Stimulated activated CD8-positive, alpha-beta memory T cell treated with anti-CD3 and anti-CD28 coated beads, Interleukin-7, amount 100 ng/mL, for 1 hour (primary cell): ENCODE measurements at places on chromosomes 2 and 18.
A peak's percentile ranks its signal among the peaks of the same experiment; 100 is the strongest.

- no peak for DNase-seq
These were observed 1.9 kb downstream of the BMPR2 start for GRCh38 chr2:202378001-202378400.

GRCh38 chr2:98663511-98664090 lies 55.2 kb downstream of the UNC50 start:
- no peak for DNase-seq

DNA sequence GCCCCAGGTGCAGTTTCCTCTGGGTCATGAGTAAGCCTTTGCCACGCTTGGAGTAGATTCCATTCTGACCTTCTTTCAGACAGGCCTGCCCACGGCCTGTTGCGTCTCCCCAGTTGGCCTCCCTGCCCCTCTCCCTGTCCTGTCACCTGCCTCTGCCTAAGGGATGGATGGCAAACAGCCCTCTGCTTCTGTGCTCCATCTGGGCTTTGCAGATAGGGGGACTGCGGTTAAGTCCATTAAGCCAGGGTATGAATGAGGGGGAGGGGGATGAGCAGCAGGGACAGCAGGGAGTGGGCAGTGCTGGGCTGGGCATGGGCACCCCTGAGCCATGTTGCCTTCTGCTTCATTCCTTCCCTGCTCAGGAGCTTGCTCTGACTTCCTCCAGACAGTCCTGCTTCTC lies 37.6 kb upstream of the B3GNT7 start:
- no peak for DNase-seq

DNA sequence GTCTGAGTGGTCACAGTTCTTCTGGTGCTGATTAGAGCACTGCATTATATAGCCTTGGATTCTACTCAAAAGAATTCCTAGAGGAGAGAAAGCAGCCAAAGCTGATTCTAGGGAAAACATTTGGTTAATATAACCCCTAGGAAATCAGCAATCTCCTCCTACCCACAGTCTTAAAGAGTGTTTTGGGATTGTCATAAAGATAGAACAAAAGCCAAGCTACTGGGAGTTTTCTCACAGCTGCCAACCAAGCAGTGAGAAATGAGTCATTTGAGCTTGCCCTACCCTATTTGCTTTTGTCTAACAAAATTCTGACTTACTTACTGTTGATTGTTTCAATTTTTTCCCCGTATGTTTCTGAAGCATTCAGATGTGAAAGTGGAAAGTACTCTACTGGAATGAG lies 469.3 kb downstream of the PLCL1 start:
- no peak for DNase-seq

DNA sequence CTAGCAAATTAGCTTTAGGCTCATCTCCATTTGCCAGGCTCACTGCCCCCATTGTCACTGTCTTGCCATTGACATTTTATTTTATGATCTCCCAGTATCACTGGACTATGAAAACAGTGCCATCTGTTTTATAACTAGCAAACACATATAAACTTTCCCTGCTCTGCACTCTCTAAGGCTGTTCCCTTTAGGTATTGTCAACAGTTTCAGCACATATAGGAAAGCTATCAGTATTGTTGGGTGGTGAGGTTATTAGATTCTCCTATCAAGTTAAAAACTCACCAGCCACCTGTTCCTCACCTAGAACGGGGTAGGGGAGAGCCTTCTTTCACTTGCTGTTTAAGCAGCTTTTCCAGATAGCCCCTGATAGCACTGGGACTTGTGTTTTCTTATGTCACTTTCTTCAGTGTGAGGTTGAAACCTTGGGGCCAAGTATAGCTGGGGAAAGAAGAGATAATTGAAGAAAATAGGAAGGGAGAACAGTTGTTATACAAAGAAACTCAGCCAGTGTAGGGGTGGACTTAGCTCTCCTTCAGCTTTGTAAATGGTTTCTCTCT lies 32.5 kb downstream of the CFLAR start:
- no peak for DNase-seq

DNA sequence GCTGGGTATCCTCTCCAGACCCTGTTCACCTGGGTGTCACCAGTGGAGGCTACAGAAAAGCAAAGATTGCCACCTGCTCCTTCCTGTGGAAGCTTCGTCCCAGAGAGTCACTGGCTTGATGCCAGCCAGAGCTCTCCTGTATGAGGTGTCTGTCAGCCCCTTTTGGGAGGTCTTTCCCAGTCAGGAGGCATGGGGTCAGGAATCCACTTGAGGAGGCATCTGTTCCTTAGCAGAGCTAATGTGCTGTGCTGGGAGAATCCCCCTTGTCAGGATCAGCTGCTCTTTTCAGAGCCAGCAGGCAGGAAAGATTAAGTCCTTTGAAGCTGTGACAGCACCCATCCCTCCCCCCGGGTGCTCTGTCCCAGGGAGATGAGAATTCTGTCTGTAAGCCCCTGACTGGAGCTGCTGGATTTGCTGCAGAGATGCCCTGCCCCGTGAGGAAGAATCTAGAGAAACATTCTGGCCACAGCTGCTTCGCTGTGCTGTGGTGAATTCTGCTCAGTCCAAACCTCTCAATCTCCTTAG lies 121.8 kb downstream of the GPR39 start:
- DNase-seq = no peak

- no peak for DNase-seq
These were observed 45.8 kb upstream of the TANC1 start for GRCh38 chr2:158922601-158923000.

- no peak for DNase-seq
These were observed 34.7 kb upstream of the TPO start for GRCh38 chr2:1378456-1379150.

- no peak for DNase-seq
These were observed 113.4 kb downstream of the HDAC4 start for GRCh38 chr2:239287461-239287860.

GRCh38 chr2:200752332-200752731 lies 59.4 kb upstream of the BZW1 start:
- no peak for DNase-seq

DNA sequence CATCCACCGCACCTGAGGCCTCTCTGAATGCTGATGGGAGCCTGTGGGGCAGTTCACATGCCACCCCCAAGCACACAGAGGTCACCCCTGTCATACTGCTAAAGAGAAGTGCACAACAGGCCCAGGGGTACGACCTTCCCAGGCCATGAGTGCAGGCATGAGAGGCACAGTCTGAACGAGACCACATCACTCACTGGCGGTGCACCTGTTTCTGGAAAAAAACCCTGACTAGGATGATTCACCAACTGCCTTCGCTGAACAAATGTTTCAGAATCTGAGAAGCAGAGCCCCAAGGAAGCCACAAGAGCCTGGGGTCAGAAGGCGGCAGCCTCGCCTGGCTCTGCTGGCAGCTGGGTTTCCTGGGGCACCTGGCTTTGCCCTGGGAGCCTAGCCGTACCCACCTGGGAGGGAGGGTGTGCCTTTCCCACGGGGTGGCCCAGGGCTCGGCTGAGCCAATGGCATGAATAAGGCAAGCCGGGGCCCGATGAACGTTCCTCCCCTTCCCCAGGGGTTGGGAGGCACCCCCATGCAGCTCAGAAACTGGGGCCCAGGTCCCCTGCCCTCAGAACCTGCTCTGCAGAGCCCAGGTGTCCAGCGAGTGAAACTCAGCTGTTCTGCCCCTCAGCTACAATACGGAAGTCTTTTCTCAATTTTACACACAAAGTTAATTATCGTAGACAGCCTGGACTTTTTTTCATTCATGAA lies 73.8 kb downstream of the HDAC4 start:
- DNase-seq = peak; percentile 34

DNA sequence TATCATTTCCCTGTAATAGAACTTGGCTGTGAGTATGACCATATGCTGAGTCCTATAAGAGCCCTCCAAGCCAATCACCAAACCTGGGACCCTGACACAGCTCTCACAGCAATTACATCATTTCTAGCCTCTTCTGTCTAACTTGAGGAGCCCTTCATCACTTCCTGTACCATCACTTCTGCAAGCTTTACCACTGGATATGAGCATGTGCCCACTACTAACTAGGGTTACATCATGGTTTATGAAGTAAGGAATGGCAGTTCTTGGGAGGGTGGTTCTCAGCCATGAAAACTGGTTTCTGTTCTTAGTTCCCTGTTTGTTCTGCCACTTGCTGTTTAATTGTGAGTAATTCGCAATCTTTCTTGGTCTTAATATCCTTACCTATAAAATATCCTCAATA lies 31.0 kb upstream of the EPB41L3 start:
- DNase-seq = no peak

- no peak for DNase-seq
These were observed 50.1 kb downstream of the MYCN start for GRCh38 chr2:15990151-15991101.

GRCh38 chr2:163799807-163800206 lies 64.0 kb upstream of the FIGN start:
- no peak for DNase-seq

DNA sequence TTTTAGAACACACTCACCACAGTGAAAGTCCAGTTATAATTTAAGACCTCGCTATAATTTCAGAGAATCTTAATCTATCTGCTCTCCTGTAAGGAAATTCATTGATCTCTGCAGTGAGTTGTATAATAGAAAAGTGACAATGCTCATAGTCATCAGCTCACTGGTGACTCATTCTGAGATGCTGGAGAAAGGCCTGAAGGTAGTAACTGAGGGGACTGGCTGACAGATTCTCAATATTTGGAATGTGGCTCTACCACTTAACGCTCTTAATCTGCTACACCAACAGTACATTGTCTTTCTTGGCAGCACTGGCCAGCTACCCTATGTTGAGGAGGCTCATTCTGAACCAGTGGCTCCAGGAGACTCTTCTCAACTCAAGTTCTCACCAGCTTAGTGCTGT lies 246.1 kb downstream of the RPRM start:
- DNase-seq = no peak

DNA sequence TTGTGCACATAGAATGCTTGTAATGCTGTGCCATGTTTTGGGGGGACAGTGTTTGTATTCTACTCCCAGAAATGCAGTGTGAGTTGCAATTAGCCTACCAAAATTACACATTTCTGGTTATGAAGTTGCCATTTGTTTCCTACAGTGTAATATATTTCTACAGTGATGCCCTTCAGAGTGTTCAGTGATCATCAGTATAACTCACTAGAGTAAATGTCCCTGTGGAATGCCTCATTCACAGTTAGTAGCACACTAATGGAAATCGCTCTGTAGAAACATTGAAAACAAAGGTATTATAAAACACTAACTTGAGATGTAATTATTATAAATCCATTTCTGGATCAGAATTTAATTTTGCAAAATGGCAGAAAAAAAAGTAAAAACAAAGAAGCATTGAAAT lies 498.7 kb downstream of the PTPRM start:
- DNase-seq = no peak

DNA sequence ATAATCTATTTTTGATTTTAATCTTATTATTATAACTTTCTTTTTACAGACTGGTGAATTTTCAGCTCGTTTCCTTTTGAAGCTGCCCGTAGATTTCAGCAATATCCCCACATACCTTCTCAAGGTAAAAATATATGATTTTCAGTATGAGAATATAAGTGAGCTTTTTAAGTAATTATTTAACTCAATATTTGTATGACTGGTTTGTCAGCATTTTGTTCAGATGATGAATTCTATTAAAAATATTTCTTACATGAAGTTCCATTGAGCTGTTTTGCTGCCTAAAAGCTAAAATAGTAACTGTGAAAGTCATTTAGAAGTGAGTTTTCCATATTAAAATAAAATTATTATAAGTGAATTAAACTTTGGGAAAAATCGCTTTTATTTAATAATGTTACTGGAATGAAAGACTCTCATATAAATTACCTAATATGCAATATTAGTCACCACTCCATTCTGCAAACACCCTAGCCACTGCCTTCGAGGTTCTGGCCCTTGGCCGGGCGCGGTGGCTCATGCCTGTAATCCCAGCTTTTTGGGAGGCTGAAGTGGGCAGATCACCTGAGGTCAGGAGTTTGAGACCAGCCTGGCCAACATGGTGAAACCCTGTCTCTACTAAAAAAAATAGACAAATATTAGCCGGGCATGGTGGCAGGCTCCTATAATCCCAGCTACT lies 155.3 kb downstream of the BABAM2 start:
- DNase-seq = no peak

DNA sequence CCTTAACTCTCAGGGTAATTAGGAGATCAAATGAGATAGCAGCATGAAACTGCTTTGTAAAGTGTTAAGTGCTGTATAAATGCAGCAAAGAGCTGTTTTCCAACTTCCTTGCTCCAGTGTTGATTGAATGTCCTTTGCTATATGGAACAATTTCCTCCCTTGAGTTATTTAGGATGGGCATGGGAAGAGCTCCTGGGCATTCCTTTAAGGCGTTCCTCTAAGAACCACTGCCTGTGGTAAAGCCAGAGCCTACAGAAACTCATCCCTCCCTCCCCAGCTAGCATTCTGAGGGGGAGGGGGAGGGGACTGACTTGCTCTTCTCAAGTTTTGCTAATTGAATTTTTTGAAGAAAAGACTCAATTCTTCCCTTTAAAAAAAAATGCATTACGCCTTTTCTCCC lies 1.4 kb downstream of the AKAIN1 start:
- no peak for DNase-seq

DNA sequence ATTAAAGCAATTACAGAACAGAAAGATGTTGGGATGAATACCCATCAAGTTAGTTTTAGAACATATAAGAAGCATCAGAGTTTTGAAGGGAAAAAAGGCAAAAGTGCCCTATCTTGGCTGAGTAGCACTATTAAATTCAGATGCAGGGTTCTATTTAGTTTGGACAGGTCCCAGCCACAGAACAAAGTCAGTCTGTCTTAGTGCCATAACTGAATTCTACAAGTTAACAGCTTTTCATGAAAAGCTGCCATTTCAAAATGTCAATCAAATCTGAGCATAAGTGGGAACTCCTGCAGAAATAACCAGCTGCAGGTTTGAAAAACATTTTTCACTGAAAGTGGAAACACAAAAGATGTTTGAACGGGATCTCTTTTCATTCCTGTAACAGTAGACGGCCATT lies 160.4 kb downstream of the SRBD1 start:
- DNase-seq = no peak

- DNase-seq = no peak
These were observed 3.8 kb upstream of the CHN1 start for GRCh38 chr2:175008801-175009495.

- DNase-seq = no peak
These were observed 36.8 kb upstream of the CPS1 start for GRCh38 chr2:210519594-210519993.

- DNase-seq = no peak
These were observed 151.6 kb downstream of the CSRNP3 start for GRCh38 chr2:165621086-165621560.

- peak; percentile 62 for DNase-seq
These were observed 20.7 kb upstream of the MREG start for GRCh38 chr2:216034065-216034464.

DNA sequence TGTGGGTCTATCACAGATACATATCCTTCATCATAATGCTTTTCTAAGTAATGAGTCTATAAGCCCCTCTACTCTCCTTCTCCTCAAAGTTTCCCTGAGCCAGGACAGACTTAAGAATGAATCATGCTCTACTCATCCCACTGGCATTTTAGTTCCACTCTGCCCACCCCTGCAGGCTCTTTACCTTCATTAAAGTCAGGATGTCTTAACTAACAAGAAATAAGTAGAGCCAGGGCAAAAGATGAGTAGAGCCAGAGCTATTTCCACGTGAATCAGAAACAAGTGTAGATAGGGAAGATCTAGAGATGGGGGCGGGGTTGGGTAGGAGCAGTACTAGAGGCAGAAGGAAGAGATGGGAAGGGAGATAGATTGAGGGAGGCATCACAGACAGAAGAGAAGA lies 790.5 kb downstream of the RNF144A start:
- no peak for DNase-seq

- no peak for DNase-seq
These were observed 192.4 kb upstream of the ERBB4 start for GRCh38 chr2:212730994-212731393.

- no peak for DNase-seq
These were observed 61.7 kb downstream of the STRADB start for GRCh38 chr2:201513271-201513670.
